Stimulated activated CD8-positive, alpha-beta memory T cell treated with anti-CD3 and anti-CD28 coated beads, Interleukin-15, amount 100 ng/mL, for 1 hour (primary cell): ENCODE measurements at places on chromosomes 13 and 19.

- no peak for DNase-seq
These were observed 27.1 kb downstream of the MEGF8 start for GRCh38 chr19:42352301-42353259.

DNA sequence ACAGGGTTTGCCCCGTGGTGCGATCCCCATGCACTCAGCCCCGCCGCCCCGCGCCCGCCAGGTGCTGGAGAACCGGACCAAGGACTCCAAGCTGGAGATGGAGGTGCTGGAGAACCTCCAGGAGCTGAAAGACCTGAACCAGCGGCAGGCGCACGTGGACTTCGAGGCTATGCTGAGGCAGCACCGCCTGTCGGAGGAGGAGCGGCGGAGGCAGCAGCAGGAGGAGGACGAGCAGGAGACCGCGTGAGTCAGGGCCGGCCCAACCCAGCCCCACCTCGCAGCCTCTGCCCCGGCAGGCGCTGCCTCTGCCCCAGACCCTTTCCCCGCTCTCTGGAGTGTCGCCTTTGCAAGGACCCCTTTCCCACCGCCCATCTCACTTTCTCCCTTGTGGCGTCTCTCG is 11.3 kb downstream of the YJU2 start:
- no peak for DNase-seq

- no peak for DNase-seq
These were observed 416.4 kb downstream of the DCT start for GRCh38 chr13:94063096-94063495.

- no peak for DNase-seq
These were observed 86.5 kb downstream of the COL4A1 start for GRCh38 chr13:110220471-110220870.

GRCh38 chr19:48966541-48967345 is 1.6 kb downstream of the FTL start:
- DNase-seq: no peak

DNA sequence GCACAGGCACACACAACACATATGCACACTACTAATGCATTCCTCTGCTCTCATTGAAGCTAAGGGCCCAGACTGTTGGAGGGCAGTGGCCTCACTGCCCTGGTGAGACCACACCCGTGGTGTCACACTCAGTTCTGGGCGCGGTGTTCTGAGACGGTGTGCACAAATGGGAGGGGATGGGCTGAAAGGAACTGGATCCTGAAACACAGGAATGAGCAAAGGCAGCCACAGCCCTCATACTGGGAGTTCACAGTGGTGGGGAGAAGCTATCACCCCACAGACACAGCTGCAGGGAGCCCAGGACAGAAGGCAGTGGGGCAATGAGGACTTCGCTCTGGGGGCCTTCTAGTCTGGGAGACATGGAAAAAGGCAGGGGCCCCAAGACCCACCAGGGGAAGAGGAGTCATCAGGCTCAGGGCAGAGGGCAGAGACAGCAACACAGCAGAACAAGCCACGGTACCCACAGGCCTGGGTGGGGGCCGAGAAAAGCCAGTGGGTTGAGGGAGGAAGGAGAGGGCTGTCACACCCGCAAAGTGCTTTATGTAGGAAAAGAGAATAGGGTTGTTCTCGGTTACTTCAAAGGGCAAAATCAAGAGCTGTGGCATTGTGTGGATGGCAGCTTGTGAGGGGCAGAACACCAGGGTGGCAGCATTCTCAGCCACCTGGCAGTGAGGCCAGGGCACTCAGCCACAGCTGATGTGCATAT is 75.4 kb upstream of the GPR183 start:
- no peak for DNase-seq

- DNase-seq: no peak
These were observed 1.8 kb downstream of the LRG1 start for GRCh38 chr19:4537953-4538600.

GRCh38 chr13:36850790-36851438 is 31.9 kb downstream of the RFXAP start:
- no peak for DNase-seq

GRCh38 chr19:5772416-5772815 is 12.1 kb downstream of the PRR22 start:
- no peak for DNase-seq

GRCh38 chr19:45762870-45763631 is 6.0 kb downstream of the SIX5 start:
- no peak for DNase-seq

- no peak for DNase-seq
These were observed 28.3 kb downstream of the EFNA2 start for GRCh38 chr19:1313695-1314613.

GRCh38 chr13:101996954-101997353 is 404.9 kb downstream of the FGF14 start:
- no peak for DNase-seq

DNA sequence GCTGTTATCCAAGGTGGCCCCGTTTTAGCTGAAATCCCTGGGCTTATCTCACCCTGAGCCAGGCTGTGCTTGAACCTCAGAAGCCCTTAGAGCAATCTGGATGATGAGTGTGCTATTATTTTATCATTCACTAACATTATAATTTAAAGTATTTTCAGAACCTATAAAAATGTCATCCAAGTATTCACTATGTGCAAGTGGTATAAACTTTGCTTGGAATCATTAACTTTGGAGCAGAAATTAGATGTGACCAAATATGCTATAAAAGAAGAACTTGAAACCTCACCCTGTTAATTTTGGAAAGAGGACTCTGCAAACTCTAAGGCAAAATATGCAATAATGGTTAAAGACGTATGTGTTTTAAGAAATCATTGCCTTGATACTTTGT is 147.5 kb downstream of the USP12 start:
- DNase-seq: no peak

DNA sequence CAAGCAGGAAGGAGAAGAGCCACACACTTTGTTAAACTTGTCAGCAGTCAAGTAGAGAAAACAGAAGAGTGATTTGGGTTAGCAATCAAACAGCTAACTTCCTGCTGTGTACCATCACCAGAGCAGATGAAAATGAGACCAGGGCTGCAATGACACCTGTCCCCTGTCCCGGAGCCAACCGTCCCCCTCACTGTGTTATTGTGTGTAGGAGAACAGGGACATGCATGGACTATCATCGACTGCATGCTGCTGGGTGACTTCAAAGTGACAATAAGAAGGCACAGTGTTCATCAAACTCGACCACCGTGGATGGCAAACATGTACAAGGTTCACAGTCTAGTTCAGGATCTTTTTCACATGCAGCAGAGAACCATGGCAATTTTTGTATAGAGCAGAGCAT is 94.0 kb upstream of the SLC15A1 start:
- DNase-seq: no peak

DNA sequence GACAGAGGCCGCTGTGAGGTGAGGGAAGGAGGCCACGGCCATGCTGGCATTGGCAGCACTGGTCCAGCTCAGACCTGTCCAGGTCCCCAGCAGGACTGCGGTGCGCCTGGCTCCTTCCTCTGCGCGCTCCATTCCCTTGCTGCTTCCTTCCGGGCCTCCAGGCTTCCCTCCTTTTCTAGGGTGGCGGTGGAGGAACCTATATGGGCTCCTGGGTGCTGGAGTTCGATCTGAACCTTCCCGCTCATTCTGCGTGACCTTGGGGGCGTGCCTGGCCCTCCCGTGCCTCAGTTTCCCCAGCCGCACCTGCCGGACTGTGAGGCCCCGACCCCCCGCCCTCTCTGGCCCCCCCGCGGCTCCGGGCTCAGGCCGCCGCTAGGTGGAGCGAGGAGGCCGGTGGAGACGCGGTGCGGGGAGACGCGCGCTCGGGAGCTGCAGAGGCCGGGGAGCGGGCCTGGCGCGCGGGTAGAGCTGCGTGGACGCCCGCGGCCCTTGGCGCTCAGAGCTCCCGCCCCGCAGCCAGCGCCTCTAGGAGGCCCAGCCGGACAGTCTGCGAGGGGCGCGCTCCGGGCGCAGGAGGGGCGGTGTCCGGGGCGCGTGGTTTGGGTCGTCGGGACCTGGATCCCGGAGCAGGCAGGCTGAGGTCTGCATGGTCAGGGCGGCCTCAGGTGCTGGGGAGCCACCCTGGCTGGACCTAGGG is 29.9 kb downstream of the EFNA2 start:
- DNase-seq: no peak

- DNase-seq: no peak
These were observed 36.2 kb downstream of the ERICH4 start for GRCh38 chr19:41478875-41479756.

GRCh38 chr13:25602176-25602575 is 230.4 kb downstream of the ATP8A2 start:
- DNase-seq: no peak

GRCh38 chr19:55459950-55460657 is 1.3 kb downstream of the ISOC2 start:
- no peak for DNase-seq

DNA sequence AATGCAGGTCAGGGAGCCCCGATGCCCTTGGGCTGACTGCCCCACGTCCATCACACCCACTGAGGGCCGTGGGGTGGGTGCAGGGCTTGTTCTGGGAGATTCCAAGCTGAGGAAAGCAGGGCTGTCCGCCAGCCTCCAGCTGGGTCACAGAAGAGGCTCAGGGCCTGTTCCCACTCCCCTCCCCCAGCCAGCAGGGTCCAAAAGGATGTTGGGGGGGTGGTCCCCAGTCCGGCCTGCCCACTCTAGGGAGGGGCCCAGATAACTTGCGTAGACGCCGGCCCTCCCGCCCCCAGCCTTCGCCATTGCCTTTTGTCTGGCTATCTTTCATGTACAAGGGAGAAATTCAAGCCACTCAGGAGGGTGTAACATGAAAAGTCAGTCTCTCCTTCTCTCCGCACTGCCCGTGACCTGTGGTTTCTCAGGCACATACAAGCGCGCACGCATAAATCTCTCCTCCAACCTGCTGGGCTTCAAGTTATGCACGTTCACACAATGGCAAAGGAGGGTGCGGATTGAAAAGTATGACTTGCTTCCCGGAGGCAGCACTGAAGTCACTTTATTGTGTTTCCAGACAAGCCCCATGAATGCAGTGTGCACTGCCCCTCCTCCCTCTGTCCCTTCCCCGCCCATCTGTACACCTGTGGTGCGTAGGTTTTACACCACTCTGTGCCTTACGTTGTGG is 20.2 kb downstream of the CARM1 start:
- DNase-seq: no peak

GRCh38 chr19:49758292-49758691 is 4.8 kb downstream of the TSKS start:
- DNase-seq: no peak

DNA sequence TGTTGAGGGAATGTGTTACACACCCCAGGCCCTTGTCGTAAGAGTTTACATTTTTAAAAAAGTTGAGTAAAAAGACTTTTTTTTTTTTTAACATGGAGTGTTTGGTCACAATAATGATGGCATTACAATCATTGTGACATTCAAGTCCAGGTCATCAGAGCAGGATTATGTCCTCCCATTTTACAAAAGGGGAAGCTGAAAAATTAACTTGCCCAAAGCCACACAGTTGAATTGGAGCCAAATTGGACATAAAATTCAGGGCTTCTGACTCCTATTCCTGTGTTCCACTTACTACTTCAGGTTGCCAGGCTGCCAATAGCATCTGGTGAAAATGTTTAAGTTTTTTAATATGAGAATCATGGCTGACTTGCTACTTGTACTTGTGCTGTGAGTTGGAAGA is 49.3 kb downstream of the DLEU7 start:
- no peak for DNase-seq

- no peak for DNase-seq
These were observed 26.0 kb downstream of the TM9SF2 start for GRCh38 chr13:99527301-99527700.

- DNase-seq: no peak
These were observed 186.2 kb downstream of the EFNB2 start for GRCh38 chr13:106349080-106349931.

DNA sequence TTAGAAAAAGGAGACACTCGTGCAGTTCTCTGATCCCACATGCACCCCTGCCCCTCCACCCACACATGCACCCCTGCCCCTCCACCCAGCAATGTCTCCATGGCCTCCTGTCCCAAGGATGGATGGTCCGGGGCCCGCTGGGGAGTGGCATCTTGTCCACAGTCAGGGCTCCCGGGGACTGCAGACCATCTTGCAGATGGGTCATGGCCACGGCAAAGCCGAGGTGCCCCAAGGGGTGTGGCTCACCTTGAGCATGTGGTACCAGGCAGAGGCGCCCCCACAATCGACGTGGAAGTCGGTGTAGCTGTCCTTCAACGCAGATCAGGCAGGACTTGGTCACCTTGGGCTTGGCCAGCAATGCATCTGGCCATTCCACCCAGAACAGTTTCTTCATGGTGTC is 216.7 kb downstream of the TUBA3C start:
- no peak for DNase-seq

- DNase-seq: no peak
These were observed 550.1 kb downstream of the DACH1 start for GRCh38 chr13:71316792-71317363.

GRCh38 chr13:85567909-85568308 is 231.3 kb downstream of the SLITRK6 start:
- no peak for DNase-seq

DNA sequence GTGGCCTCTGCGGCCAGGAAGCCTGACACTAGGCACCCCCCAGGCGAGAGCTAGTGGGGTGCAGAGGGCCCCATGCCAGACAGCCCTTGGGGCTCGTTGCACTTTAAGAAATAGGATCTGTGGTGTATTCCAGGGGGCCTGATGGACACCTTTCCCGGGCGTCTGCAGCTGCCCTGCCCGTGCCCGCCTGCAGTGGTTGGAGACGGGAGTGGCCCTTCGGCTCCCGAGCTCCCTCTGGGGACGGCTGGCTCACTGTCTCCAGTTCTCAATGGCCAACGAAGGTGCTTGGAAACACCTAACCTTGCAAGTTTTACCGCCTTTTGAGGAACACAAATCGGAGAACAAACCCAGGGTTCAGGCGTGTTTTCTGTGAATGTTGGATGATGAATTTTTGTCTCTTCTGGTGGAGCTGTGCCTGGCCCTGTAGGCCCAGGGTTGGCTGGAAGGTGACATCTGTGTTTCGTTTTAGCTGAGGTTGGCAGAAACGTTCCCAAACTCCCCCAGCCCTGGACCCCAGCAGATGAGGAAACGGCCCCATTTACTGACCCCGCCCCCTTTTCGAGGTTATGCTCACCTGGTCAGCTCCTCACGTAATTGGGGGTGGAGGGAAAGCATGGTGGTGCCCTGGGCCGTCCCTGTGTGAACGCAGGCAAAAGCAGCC is 17.4 kb upstream of the NPAS1 start:
- no peak for DNase-seq

DNA sequence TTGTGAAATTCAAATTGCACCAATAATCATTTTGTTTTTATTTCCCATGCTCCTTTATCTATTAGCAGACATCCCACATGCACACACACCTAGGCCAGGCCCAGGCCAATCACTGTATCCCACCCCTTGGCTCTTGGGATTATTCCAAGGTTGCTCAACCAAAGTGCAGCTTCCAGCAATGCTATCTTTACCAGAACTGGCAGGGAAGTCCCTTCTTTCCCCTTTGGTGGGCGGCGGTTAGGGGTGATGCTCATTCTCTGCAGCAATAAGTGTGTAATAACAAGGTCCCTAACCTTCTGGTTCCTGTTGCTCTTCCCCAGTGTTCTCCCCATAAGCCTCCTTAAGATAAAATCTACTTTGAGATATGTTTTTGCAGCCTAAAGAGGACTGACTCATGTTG is 18.3 kb upstream of the KCTD12 start:
- DNase-seq: no peak
